Stimulated activated CD8-positive, alpha-beta memory T cell treated with anti-CD3 and anti-CD28 coated beads, Interleukin-7, amount 100 ng/mL, for 4 hours (primary cell): ENCODE measurements at places on chromosomes 16 and 17.

DNA sequence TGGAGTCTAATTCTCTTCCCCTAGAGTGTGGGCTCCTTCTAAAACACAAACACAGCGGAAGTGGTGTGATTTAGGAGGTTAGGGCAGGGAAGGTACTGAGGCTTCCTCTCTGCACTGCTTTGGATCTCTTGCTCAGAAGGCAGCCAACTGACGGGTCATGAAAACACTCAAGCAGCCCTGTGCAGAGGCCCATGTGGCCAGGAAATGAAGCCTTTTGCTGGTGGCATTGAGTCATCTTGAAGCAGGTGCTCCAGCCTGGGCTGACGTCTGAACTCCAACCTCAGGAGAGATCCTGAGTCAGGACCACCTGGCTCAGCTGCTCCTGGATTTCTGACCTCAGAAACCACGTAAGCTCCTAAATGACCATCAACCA is 72.9 kb downstream of the MRM1 start:
- DNase-seq, result peak; percentile 17

GRCh38 chr16:5977329-5977728 is 879.7 kb upstream of the EEF2KMT start:
- no peak for DNase-seq

DNA sequence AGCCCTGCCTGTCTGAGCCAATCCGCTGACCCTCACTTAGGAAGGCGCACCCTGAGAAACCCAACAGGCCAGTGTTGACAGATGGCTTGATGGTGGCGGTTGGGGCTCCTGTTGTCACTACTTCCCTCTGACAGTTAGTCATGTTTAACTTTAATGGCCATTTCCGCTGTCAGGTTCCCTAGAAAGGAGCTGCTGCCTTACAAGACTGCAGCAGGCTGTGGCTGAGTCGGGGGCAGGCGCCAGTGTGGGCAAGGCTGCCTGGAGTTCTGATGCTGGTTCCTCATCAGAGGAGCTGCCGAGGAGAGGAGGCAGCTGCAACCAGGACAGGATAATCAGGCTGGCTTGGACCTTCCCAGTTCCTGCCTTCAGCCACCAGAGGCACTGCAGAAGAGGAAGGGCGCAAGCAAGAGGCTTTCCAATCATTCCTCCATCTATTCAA is 223.2 kb upstream of the DYNLRB2 start:
- no peak for DNase-seq

- DNase-seq, result no peak
Measured at GRCh38 chr16:82317411-82318167, 147.6 kb upstream of the MPHOSPH6 start.

DNA sequence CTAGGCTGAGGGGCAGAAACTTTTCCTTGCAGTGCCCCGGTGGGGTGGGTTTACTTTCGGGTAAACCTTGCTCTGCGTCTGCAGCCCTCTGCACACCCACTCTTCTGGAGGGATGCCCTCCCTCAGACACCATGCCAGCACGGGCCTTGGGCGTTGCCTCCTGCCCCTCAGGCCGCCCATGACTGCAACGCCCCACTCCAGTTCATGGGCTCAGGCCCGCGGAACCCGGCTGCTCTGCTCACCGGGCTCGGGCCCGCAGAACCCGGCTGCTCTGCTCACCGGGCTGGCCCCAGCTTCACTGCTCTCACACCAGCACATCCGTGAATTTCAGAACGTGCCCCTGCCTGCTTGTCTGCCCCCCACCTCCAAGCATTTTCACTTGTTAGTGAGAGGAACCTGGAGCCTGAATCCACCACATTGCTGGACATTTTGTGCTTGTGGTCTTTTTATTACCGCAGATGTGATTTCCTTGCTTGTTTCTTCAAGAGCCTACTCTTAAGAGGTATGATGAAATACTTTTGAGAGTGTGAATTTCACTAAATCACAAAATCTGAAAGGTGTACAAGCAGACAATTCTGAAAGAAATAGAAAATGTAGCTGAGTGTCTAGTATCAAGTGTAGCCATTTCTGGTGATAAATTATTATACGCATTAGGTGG is 130.9 kb downstream of the RPTOR start:
- DNase-seq, result no peak

DNA sequence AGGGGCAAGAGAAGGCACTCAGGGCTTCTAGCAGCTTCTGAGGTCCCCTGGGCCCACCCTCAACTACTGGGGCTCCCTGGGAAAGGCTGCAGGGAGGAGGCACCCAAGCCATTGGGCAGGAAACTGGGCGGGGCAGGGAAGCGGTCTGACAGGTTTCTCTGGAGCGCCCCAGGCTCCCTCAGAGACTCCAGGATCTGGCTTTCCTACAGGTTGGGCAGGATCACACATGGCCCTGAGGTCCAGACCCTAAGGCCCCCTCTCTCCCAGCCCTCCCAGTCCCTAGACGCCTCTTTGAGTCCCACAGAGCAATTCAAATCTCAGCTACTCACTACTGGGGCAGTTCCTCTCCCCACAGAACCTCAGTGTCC is 14.3 kb downstream of the JUP start:
- DNase-seq, result no peak

DNA sequence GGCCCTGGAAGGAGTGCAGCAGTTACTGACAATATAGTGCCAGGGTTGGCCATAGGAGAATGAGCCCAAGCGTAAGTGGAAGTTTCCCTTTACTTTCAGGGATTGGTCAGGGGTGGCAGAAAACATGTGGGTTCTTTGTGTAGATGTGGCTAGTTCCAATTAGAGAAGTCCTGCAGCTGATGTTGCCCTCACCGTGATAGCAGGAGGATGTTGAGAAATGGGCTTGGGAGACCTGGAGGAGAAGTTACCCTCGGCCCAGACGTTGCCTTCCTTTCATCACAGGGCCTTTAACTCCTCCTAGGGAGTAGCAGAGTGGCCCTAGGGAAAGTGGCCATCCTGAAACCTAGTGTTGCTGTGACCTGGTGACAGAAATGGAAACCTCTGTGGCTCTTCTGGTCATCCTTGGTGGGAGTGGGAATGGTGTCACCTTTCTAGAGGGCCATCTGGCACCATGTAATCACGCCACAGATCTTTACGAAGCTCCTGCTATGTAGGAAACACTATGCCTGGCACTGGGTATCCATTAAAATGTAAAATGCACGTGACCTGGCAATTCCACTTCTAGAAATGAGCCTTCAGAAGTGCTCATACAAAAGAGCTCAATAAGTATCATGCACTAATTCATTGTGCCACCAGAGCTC is 6.7 kb downstream of the TMEM92 start:
- no peak for DNase-seq

DNA sequence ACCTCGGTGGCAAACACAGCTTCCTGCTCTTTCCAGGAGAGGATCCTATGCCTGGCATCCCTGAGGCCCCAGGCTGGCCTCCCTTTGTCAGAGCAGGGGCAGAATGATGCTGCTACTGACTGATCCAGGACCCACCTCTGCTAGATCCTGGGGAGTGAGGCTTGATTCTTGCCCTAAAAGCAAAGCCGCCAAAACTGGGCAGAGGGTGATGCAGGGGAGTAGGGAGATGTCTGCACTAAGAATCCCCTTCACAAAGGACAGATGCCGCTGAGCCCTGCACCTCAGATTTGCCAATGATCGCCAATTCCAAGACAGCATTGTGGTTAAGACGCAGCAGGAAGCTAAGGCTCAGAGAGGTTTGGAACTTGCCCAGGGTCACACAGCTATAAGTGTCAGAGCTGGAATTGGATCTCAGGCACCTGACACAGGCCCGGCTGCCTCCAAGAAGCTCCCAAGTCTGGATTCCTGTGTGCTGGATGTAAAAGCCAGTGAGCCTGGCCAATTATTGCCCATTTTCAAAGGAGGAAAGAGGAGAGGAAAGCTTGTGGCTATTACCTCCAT is 60.7 kb upstream of the TNRC6C start:
- DNase-seq, result no peak

- DNase-seq, result no peak
Measured at GRCh38 chr17:6554342-6554741, 2.0 kb downstream of the PITPNM3 start.

GRCh38 chr16:53341792-53342191 is 92.5 kb upstream of the RBL2 start:
- no peak for DNase-seq

DNA sequence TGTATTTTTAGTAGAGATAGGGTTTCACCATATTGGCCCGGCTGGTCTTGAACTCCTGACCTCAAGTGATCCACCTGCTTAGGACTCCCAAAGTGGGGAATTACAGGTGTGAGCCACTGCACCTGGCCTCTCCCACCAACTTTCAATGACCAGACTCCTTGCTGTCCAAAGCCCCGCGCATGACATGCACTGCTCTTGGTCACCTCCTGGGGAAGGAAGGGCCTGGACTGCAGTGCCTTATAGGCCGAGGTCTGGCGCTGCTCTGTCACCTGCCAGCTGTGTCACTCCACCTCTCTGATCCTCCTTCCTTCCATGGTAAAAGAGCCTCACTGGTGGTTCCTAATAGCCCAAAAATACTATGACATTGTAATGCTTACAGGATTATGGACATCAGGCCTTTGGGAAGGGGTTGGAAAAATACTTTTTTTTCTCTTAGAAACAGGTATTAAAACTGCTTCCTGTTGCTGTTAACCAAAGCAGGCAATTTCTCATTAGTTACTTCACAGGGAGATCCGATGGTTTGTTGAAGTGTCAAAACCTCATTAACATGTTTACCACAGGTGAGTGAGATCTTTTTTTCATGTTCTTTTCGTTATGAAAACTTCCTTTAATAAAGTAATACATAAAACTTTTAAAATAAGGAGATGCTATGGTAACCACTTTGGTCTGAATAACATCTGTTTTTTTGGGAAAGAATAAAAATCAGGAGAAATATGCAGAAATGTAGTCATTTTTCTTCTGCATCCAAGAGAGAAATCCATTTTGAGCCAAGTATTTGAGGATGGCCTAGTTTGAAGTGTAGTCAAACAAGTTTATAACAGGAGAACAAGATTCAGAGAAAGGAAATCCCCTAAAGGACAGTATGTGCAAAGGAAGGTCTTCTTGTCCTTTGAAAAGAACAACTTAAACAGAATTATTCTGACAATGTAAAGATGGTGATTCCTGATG is 35.5 kb downstream of the GRB7 start:
- DNase-seq, result no peak
